ENCODE measurements at places on chromosomes 7 and 10.

DNA sequence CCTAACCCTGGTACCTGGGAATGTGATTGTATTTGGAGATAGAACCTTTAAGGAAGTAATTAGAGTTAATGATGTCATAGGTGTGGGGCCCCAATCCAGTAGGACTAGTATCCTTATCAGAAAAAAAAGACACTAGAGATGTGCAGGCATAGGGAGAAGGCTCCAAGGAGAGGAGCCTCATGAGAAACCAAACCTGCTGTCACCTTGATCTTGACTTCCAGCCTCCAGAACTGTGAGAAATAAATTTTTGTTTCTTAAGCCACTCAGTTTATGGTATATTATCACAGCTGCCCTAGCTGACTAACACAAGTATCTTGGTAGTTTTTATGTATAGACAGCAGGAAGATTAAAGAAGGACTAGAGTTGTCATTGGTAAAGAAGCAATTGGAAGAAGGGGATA lies 23.9 kb upstream of the CELF2 start:
- no peak for DNase-seq

DNA sequence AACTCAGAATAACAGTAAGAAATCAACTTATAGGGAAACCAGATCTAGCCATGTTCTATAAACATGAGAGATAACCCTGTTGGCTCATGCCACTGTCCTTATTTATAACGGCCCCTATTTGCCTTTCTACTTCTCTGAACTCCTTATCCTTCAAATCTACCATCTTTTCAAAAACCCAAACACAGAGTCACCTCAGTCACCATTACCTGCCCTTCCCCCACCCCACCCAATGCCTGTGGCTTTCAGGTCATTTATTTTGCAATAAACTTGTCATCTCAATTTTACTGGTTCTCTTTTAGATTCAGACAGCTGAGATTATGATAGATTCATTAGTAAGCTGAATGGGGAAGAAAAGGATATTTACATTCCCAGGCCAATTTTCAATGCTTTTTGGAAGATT lies 53.6 kb downstream of the KMT2C start:
- DNase-seq = no peak

GRCh38 chr7:130141884-130142653 lies 63.1 kb downstream of the TMEM209 start:
- no peak for DNase-seq

DNA sequence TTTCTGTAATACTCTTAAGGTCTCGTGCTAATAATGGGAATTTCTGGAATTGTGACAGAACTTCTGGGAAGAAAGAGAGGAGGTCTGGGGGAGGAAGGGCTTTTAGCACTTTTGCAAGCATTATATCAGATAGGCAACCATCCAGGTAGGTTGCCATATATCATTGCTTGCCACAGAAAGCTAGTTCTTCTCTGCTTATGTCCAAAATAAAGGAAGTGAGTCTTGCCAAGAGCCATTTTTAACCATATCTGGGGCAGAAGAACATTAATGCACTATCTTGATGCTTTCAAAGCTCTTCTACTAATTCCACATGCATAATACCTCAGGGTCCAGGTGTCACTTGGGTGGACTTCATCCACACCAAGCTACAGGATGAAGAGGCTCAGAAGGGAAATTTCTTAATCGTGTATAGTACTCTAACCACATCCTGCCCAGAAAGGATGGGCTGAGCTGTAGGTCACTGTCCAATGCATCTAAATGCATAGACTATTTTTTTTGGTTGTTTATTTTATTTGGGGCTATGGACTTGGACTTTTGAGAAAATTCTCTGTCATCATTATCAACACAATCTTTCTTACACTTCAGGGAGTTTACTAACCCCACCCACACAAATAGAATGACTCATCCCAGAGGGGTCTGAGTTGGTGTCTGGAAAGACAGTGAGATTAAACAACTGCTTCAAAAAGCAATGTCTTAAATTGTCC lies 68.9 kb upstream of the ADO start:
- no peak for DNase-seq

DNA sequence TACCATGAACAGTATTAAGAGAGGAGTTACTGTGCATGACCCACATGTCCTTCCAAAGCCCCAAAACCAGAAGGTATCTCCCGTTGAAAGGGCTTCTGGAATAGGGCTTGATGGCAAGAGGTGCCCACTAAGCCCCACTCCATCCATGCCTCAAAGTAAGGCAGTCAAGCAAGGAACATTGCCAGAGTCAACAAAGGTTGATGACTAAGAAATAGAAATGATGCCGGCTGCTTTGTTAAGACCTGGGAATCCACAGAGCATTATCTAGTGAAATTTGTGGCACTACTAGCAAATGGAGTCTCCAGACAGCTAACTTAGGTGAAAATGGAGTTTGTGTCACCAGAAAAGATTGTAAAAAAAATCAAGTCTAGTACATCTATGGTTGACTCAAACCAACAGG lies 6.2 kb downstream of the SFR1 start:
- DNase-seq = no peak

DNA sequence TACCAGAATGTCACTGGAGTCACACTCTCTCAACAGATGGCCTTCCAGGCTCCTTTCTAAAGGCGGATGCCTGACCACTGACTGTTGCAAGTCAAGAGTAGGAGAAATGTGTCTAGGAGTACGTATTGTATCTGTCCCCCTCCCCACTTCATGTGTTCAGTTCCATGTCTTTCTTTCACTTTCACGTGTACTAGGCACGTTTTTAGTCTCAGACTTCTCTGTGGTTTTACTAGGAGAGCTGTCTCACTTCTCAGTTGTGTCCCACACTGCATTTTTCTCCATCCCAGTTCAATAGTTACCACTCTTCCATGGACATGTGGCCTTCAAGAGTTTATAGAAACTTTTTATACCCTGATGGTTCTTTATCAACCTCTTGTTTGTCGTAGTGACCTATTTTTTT lies 893.0 kb downstream of the NRG3 start:
- DNase-seq = no peak

- no peak for DNase-seq
Observed at GRCh38 chr10:48216204-48216505, 58.3 kb downstream of the FRMPD2 start.

DNA sequence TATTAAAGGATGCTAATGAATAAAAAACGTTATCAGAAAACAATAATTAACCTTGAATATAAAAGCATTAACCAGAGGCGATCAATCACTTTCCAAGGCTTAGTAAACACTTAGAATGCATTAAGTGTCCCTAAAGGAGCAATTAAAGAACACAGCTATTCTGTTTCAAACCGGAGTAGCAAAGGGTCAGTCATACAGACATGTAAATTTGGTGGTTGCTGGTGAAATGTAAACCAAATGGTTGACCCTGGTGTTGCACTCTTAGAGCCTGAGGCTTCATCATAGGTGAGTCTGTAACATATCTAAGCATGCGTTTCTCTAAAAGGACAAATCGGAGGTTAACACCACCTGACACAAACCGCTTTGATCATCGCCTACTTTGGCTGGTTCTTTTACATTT lies 1280.1 kb downstream of the TYW1 start:
- DNase-seq = no peak

DNA sequence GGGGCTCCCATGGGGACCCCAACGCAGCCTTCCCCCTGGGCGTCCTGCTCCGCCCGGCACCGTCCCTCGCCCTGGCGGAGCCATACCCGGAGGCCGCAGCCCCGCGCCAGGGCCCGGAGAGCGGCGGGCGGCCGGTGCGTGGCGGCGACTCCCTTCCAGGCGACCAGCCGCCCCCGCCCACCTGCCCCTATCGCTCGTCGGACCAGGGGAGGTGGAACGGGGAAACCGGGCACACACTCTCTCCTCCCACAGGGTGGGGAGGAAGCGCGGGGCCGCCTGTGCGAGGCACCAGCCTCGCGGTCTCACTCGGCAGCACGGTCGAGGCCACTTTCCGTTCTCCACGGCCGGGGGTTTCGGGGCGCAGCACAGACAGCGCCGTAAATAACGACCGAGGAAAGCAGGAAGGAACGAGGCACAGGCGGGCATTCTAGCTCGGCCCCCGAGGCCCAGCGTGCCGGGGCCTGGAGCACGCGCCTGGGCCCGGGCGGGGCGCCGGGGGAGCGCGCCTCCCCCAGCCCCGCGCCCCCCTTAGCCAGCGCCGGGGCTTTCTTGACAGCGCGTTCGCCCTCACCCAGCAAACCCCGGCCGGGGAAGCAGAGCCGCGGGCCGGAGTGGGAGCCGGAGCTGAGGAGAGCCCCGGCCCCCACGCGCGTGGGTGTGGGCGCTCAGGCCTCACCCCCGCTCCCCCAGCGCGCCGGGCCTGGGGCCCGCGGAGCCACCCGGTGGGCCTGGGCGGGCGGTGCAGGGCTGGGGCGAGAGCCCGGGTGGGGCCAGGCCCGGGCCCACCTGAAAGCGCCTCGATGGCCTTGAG lies 936 bp downstream of the IGF2BP3 start:
- no peak for DNase-seq

- DNase-seq = no peak
Observed at GRCh38 chr7:157488281-157488680, 151.5 kb downstream of the DNAJB6 start.

All from GM12891 (cell line).